ENCODE measurements at places on chromosomes 7 and 10. TPM values are rescaled to one million over a fixed set of nuclear protein-coding genes. Genes with fewer than 3 reads are reported as not detected.

The DNAJC30 gene
- polyA plus RNA-seq: 9.9 TPM

The PCDH15 gene
- polyA plus RNA-seq: 5.9 TPM

GRCh38 chr7:3154881-3155494 is 111.3 kb upstream of the CARD11 start:
- no peak for DNase-seq

GRCh38 chr7:124489925-124490324 is 275.7 kb downstream of the GPR37 start:
- no peak for DNase-seq

- DNase-seq: no peak
Measured at GRCh38 chr10:106175760-106176377, 988.6 kb downstream of the SORCS1 start.

DNA sequence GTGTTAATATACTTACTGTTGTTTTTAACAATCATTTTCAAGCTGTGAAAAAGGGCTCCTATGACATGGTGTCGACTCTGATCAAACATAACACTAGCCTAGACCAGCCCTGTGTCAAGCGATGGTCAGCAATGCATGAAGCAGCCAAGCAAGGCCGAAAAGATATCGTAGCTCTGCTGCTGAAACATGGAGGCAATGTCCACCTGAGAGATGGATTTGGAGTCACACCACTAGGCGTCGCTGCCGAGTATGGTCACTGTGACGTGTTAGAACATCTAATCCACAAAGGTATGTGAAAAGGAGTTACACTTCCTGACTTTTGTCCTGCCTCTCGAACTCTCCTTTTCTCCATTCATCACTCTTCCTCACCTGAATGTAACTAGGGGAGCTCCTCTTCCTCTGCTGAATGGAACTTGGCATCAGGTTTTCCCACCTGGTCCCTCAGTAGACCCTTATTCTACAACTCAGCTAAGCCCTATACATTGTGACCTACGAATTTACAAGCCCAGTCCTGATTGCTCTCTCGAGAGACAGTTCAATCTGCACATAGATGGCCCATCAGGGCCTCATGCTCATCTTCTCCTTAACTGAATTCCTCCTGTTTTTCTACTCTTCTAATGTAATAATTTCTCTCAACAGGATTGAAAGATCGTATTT is 23.0 kb downstream of the ASB15 start:
- no peak for DNase-seq

DNA sequence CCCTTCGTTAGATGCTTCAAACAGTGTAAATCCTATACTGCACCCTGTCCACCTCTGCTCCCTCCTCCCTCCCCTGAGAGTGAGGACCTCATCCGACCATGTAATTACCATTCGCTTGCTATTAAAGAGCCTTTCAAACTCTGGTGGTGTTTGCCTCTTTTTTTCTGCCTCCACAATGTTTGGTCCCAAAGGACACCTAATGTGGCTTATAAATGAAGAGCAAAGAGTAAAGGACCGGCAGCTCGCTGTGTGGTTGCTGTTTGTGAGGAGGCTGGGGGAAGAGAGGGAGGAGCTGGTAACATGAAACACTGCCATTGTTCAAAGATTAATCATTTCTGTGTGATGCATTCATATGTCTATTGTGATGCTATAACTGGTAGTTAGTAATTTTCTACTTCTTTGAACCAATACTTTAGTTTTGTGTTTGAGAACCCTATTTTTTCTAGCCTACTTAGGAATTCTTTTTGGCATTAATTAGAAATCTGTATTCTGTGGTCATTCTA is 27.9 kb downstream of the MTURN start:
- no peak for DNase-seq

DNA sequence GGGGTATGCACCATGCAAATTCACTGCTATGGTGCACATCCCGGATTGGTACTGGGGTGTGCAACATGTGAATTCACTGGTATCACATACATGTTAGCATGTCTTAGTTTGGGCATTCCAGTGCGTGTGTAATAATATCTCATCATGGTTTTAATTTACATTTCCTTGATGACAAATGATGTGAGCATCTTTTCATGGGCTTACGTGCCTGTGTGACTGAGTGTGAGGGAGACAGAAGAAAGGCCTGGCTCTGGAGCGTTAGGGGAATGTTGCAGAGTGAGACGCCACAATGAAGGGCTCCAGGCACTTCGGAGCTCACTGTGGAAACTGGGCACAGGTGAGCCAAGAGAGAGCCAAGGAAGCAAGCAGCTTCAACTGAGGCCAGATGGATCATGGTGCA is 162.6 kb downstream of the UBE2H start:
- no peak for DNase-seq

DNA sequence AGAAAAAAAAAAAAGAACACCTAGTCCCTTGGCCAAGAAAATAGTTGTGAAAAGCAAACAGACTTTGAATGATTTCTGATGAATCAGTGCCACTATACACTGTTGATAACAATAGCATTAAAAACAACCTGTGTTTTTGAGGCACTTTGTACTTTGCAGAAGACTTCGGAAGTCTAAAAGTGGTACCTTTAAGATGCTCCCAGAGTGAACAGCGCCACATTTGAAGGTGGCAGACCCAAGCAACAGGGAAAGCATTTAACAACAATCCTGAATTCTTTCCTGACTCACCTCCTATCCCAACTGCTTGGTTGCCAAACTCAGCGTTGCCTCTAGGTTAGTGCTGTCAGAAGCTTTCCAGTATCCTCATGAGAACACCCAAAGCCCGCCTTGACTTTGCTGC is 102.5 kb upstream of the CCDC6 start:
- DNase-seq: no peak

The UROS gene
- 53.5 TPM for polyA plus RNA-seq

All from left renal cortex interstitium (tissue), 4 donors.